ENCODE measurements at places on chromosomes 13 and 19. TPM values are rescaled to one million over a fixed set of nuclear protein-coding genes. Genes with fewer than 3 reads are reported as not detected.

POU2F2 gene
- 0.70 TPM for total RNA-seq

CEACAM7 gene
- total RNA-seq, result not detected

SIGLEC12 gene
- total RNA-seq, result not detected

PCID2 gene
- total RNA-seq, result 60.7 TPM

TRPC4 gene
- not detected for total RNA-seq

PPM1N gene
- total RNA-seq, result 0.42 TPM

FKBP8 gene
- 142 TPM for total RNA-seq

UHRF1 gene
- 16.0 TPM for total RNA-seq

PLA2G4C gene
- total RNA-seq, result 1.1 TPM

DNA sequence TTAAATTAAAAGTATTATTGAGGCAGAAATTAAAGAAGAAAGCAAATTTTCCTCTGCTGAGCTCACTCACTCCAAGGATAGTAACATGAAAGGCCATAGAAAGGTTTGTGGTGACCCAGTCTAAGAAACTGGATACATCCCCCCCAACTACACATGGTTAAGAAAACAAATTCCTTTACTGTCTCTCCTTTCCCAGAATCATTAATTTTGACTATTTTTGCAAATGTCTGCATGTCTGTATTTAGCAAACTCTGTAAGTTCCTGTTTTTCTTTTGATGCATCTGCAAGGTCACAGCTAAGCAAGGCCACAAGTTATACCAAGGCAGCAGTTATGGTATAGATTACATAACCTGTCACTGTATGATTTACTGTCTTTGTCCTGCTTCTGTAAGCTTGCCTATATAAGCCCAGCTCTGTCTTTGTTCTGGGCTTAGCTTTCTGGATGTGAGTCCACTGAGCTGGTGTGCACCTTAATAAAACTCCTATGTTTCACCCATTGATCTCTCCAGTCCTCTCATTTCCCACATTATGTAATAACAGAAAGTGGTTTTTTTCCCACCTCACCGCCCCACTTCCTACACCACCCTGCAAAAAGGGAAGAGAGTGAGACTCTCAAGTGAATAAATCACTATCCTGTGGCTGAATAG lies 8.5 kb upstream of the ZNF83 start:
- H3K27me3 ChIP-seq, result no peaks in the 10 kb centered on the region
- peaks cover 18% of the 10 kb centered on the region for H3K36me3 ChIP-seq
- H3K27ac ChIP-seq, result no peak overlapping the region
- no peak overlapping the region for H3K4me3 ChIP-seq

DNA sequence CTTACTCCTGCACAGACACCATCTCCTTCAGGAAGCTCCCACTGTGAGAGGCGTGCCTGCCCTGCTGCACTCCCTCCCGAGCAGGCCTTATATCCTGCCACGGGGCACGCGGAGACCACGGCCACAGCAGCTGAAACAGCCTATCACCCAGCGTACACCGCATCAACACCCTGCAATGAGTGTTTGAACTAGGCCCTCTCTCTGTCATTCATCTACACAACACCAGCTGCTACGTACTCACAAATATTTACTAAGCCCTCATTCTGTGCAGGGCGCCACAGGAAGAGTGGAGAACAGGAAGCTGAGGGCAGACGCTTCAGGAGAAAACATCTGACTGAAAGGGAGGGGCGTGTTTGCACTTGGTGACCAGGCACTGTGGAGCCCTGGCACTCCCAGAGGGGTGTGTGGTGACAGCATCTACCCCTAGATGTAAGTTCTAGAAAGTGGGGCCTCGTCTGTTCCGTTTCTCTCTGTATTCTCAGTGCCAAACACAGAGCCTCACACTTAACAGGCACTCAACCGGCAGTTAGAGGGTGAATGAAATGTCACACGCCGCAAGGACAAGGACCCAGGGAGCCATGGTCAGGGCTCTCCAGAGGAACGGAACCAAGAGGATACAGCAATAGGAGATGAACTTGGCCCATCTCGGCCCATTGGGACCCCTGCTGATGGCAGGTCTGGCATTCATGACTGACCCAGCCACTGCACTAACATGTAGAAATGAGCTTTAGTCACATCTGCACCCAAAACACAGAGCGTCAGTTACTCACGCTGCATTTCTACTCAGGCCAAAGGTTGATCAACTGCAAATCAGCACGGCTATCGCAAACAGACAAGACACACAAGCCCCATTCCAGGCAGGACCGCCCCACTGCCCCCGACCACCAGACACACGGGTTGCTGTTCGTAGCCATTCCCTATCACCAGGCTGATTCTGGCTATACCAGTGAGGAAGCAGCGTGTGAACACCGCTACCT lies 15.7 kb downstream of the RANBP3 start:
- no peak overlapping the region for H3K4me3 ChIP-seq
- DNase-seq, result no peak
- no peak overlapping the region for H3K27ac ChIP-seq
- peaks cover 16% of the 10 kb centered on the region for H3K36me3 ChIP-seq
- no peaks in the 10 kb centered on the region for H3K27me3 ChIP-seq

GRCh38 chr13:20831933-20832332 lies 58.2 kb upstream of the EEF1AKMT1 start:
- peaks cover 17% of the 10 kb centered on the region for H3K36me3 ChIP-seq
- DNase-seq, result no peak
- no peak overlapping the region for H3K27ac ChIP-seq
- H3K27me3 ChIP-seq, result no peaks in the 10 kb centered on the region

DNA sequence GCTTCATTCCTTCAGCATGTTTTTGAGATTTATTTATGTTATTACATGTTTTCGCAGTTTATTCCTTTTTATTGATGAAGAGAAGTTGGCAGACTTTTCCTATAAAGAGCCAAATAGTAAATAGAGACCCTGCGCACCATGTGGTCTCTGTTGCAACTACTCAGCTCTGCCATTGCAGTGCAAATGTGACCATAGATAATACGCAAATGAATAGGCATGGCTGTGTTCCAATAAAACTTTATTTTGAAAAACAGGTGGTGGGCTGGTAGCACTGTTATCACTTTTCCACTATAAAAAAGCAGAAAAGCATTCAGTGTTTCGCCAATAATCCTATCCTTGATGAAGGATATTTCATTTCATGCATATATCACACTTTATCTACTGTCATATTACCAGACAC lies 95.0 kb downstream of the DNAJC3 start:
- DNase-seq, result no peak
- H3K4me1 ChIP-seq, result no peaks in the 10 kb centered on the region
- H3K4me3 ChIP-seq, result no peak overlapping the region
- H3K27me3 ChIP-seq, result no peaks in the 10 kb centered on the region
- peaks cover 62% of the 10 kb centered on the region for H3K36me3 ChIP-seq
- H3K27ac ChIP-seq, result peak overlapping the region; percentile 58

DNA sequence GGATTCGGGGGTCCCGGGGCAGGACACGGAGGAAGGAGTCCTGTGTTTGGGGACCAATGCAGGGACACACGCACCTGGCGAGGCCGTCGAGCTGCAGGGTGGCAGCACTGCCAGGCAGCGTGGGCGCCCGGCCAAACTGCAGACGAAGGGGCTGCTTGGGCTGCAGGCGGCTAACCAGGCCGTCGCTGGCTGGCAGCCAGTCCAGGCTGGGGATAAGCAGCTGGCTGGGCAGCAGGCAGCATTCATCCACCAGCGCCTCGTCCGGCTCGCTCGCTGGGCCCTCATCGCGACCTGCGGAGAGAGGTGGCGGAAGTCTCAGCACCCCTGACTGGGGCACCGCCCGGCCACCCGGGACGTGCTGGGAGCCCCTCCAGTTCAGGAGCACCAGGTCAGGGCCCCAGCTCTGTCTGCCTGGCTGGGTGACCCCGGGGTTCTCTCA lies 11.5 kb downstream of the CFD start:
- no peak overlapping the region for H3K27ac ChIP-seq
- peak overlapping the region; percentile 75 for H3K4me3 ChIP-seq
- H3K36me3 ChIP-seq, result peaks cover 40% of the 10 kb centered on the region
- H3K4me1 ChIP-seq, result peaks cover 24% of the 10 kb centered on the region

DNA sequence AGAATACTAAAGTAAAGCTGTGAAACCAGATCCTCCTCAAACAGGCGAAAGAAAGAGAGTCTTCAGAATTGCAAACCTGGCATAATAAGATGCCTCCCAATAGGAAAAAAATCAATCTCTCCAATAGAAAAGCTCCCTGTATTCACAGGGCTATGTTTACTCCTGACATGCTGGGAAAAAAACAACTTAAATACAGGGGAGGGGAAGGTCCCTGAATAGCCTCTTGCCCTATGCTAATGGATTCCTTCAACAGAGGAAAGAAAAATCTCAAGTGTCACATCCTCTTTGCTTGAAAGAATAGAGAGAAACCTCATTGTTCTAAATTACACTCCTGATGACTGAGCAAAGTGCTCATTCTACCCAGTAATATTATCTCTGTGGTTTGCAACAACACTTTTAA lies 1271.1 kb upstream of the PRR20A start:
- H3K4me1 ChIP-seq, result no peaks in the 10 kb centered on the region
- H3K36me3 ChIP-seq, result no peaks in the 10 kb centered on the region
- no peaks in the 10 kb centered on the region for H3K27me3 ChIP-seq
- H3K4me3 ChIP-seq, result no peak overlapping the region

DNA sequence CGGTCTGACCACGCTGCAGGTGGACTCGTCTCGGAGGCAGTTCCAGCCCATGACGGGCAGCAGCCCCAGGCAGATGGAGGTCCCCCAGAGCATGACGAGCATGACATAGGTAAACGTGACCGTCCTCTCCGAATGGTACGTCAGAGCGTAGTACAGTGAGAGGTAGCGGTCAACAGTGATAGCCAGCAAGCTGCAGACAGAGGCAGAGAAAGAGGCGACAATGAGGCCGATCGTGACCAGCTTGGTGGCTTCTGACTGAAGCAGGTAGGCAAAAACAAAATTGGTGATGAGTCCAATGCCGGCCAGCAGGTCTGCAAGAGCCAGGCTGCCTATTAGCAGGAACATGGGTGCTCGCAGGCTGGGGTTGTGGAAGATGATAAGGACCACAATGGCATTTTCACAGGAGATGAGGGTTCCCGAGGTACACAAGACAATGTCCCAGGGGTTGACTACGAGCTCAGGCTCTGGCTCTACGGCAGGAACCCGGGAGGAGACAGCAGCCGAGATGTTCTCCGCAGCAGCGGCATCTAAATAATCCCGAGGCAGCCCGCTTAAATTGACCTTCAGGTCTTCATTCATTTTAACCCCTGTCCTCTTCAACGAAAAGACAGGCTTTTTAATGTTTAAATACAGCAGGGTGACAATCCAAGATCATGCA lies 1.2 kb downstream of the GPR12 start:
- H3K36me3 ChIP-seq, result no peaks in the 10 kb centered on the region
- no peak for DNase-seq
- no peak overlapping the region for H3K27ac ChIP-seq
- no peaks in the 10 kb centered on the region for H3K4me1 ChIP-seq

GRCh38 chr13:110396913-110397381 lies 89.9 kb downstream of the COL4A2 start:
- DNase-seq, result peak; percentile 97
- H3K4me1 ChIP-seq, result peaks cover 32% of the 10 kb centered on the region
- H3K4me3 ChIP-seq, result peak overlapping the region; percentile 72
- H3K27me3 ChIP-seq, result no peaks in the 10 kb centered on the region
- no peaks in the 10 kb centered on the region for H3K36me3 ChIP-seq
- peak overlapping the region; percentile 98 for H3K27ac ChIP-seq

DNA sequence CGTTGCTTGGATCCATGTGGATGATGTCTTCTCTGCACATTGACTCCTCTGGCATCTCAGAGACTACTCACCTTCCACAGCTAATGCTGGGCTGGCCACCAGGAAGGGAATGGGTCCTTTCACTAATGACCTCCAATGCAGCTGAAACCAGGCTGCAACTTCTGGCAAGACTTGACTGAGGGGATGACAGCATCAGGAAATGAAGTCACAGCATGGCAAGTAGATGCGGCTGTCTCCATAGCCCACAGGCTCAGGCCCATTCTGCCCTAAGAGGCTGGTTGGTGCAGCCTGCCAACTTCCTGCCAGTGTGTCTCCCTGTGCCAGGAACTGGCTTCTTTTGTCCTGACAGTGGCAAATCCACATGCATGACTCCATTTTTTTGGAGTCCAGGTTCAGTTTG lies 467.3 kb downstream of the TSHZ3 start:
- H3K27me3 ChIP-seq, result no peaks in the 10 kb centered on the region
- no peaks in the 10 kb centered on the region for H3K4me1 ChIP-seq
- no peak overlapping the region for H3K27ac ChIP-seq
- H3K4me3 ChIP-seq, result no peak overlapping the region
- no peaks in the 10 kb centered on the region for H3K36me3 ChIP-seq

- no peak overlapping the region for H3K4me3 ChIP-seq
- no peaks in the 10 kb centered on the region for H3K27me3 ChIP-seq
- peaks cover 38% of the 10 kb centered on the region for H3K36me3 ChIP-seq
- peaks cover 11% of the 10 kb centered on the region for H3K4me1 ChIP-seq
Observed at GRCh38 chr19:12287958-12288500, 6.7 kb downstream of the ZNF44 start.

DNA sequence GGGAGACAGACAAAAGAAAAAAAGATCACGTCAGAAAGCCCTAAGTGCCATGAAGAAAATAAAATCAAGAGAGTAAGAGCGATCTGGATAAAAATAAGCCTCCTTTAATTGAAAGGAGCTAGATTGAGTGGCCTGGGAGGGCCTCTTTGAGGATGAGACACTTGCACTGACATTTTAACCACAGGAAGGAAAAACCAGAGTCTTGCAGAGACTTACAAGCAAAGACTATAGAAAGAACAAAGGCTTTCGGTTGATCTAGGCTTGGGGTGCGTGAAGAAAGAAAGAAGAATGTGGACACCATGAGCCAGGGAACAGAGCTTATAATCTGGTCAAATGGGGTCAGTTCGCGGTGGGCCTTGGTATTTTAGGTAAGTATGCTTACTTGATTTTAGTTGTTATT lies 342.7 kb downstream of the COG6 start:
- no peak overlapping the region for H3K27ac ChIP-seq
- no peaks in the 10 kb centered on the region for H3K36me3 ChIP-seq

DNA sequence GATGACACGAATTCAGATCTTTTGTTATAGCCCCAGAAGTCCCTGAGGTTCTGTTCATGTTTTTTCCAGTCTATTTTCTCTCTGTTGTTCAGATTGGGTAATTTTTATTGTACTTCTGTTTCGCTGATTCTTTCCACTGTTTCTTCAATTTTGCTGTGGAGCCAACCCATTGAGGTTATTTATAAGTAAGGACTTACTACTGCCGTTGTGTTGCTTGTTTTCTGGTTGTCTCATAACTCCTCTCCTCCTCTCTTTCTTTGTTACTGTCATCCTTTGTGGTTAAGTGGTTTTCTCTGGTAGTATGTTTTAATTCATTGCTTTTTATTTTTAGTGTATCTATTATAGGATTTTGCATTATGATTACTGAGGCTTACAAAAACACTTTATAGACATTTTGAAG lies 48.7 kb upstream of the GAS6 start:
- H3K4me1 ChIP-seq, result peaks cover 10% of the 10 kb centered on the region
- H3K4me3 ChIP-seq, result no peak overlapping the region
- peaks cover 10% of the 10 kb centered on the region for H3K36me3 ChIP-seq
- H3K27ac ChIP-seq, result peak overlapping the region; percentile 32
- H3K27me3 ChIP-seq, result no peaks in the 10 kb centered on the region
- no peak for DNase-seq

DNA sequence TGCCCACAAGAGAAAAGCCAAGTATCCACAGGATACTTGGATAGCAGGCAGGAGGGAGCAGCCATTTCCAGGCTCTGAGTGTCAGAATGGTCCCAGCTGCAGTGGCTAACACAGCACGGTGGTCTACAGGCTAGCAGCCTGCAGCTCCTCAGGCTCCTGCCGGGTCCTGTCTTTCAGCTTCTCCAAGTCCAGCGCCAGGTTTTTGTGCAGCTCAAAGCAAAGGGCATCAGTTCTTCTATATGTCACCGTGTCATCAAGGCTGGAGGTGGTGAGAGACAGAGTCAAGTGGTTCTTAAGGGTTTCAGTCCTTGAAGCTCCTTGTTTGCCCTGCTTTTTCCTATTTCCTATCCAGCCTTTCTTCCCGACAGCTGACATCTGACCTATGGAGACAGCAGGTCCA lies 188.6 kb downstream of the NUFIP1 start:
- H3K27ac ChIP-seq, result no peak overlapping the region
- no peaks in the 10 kb centered on the region for H3K27me3 ChIP-seq
- H3K4me1 ChIP-seq, result peaks cover 20% of the 10 kb centered on the region
- no peak for DNase-seq
